Activated naive CD4-positive, alpha-beta T cell treated with anti-CD3 and anti-CD28 coated beads for 36 hours (primary cell): ENCODE measurements at places on chromosomes 12 and 14. TPM values are rescaled to one million over a fixed set of nuclear protein-coding genes. Genes with fewer than 3 reads are reported as not detected.

DNA sequence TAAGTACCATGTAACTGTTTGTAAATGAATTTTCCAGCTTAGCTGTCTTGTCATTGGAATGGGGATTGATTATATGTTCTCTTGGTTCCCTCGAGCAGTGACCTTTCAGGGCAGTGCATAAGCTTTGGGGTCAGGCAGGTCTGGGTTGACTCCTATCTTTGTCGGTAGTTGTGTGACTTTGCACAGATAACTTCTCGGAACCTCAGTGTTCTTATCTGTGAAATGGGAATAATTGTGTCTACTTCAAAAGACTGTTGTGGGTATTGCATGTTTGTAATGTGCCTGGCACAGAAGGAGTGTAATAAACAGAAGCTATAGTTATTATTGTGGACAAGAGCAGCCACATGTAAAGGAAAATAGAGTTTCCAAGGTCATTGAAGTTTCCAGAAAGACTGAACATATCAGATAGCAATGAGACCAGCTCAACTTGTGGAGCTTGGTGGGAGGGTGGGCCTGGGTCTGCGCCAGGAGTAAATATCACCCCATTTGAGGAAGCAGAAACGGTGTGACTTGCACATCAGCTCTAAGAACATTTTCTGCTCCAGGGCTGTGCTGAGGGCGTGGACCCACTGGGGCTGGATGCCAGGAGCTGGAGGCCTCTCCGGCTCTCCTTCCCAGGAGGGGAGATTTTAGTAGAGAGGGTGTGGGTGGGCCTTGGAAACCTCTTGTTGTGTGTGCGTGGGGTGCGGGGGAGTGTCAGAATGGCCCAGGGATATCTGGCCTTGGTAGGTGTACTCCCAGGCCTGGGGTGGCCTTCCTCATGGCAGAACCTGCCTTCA, 19.7 kb downstream of the FOS start:
- no peak for DNase-seq

DNA sequence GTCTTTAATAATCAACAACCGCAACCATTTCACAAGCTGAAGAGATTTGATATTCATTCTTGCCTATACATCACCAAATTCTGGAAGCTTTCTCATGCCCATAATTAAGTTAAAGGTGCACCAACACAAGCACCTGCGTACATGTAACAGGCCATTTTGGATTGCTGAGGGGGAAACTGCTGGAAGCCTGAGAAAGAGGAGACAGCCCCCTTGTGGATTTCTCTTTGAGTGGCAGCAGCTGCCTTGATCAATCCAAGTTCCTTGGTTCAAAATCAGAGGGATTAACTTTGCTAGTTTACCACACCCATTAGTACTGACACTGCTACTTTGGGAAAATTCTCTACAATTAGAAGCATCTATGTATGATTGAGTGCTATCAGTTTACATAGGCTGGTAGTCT, 321.1 kb downstream of the NOVA1 start:
- DNase-seq, result no peak

- DNase-seq, result no peak
Observed at GRCh38 chr12:114473717-114474116, 67.8 kb upstream of the TBX5 start.

DNA sequence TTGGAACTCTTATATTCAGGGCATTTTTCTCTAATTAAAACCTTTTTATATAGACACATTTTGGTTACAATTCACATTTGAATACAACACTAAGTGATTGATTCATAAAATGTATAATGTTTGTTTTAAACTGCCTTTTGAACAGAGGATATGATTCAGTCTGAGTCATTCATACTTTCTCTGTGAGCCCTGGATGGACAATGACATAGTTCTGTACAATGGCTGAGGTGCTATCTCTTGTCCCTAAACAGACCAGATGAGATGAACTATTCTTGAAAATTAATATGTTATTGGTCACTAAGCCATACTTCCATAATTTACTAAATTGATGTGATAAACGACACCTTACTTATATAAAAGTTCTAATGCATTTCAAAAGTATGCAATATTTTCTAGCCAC, 199.7 kb upstream of the ATXN7L3B start:
- DNase-seq, result no peak

DNA sequence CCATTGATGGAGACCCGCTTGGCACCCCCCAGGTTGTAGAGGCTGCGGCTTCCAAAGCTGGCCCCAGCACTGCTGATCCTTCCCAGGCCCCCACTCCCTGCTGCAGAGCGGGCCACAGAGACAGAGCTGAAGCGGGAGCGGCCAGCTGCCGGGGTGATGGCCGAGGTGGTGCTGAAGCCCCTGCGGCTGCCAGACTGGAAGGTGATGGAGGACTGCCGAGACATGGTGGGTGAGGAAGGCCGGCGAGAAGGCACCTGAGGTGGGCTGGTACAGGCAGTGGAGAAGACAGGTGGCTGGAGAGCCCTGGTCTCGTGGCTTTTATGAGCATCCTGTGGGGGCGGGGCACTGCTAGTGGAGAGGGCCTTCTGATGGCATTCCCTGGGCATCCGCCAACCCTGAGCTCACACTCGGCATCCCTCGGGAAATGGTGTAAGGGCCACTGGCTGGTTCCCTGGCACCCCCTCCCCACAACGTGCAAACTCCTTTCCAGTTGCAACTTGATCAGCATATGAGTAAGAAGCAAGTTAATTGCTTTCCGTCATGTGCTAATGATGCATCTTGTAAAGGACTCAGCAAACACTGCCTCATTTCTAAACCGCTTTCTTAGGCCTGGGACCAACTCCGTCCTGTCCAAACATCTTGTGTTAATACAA, at the start of gene KRT75:
KRT75 (minus strand) TSS at position 291 of the 653 bp plus-strand sequence; CDS start at position 224, 67 bp downstream.
- DNase-seq, result no peak

DNA sequence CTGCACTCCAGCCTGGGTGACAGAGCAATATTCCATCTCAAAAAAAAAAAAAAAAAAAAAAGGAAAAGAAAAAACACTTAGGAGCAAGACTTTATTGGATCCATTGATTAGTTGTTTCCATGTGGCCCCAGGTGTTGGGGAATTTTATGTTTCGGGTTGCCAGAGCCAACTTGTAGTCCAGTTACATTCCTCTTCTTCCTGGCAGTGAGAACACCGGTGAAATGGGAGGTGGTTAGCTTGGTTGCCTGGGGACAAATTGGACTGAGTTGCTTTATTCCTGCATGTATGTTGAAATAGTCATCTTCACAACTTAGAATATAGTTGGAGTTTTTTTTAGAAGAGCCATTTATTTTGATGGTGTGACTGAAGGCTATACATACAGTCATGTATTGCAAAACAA, 12.6 kb downstream of the RCOR1 start:
- no peak for DNase-seq

DNA sequence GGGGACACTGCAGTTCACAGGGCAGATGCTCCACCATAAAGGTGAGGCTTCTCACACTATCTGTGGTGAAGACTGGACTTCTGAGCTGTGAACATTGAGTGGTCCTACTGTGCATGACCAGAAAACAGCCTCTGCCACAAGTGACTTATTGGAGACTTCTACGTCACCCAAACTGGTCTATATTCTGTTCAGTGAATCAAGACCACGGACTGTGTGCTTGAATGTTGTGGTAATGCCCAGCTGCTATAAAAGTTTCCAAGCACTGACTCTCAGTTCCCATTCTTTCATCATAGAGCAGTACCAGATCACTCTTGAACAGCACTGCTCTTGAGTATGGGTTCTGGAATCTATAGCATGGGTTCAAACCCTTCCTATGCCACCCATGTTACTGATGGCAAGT, 4.8 kb upstream of the PLEK2 start:
- DNase-seq, result no peak

DNA sequence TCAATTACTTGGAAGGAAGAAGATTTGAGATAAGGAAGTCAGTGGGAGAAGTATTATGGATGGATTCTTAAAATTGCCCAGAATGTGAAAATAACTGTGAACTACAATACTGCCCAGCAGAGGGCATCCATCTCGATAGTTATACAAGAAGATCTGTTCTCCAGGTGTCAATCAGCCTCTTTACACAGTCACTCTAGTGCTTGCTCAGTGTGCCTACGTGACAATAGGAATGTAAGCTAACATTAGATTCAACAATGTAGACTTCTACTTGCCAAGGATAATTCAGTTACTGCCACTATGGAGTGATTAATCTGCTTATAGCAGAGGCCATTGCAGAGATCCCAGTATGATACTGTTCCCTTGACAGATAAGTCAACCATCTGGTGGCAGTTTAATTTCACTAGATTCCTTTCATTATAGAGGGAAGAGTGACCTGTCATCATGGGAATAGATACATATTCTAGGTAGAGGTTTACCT, 10.6 kb upstream of the MAP4K5 start:
- DNase-seq, result peak; percentile 54

DNA sequence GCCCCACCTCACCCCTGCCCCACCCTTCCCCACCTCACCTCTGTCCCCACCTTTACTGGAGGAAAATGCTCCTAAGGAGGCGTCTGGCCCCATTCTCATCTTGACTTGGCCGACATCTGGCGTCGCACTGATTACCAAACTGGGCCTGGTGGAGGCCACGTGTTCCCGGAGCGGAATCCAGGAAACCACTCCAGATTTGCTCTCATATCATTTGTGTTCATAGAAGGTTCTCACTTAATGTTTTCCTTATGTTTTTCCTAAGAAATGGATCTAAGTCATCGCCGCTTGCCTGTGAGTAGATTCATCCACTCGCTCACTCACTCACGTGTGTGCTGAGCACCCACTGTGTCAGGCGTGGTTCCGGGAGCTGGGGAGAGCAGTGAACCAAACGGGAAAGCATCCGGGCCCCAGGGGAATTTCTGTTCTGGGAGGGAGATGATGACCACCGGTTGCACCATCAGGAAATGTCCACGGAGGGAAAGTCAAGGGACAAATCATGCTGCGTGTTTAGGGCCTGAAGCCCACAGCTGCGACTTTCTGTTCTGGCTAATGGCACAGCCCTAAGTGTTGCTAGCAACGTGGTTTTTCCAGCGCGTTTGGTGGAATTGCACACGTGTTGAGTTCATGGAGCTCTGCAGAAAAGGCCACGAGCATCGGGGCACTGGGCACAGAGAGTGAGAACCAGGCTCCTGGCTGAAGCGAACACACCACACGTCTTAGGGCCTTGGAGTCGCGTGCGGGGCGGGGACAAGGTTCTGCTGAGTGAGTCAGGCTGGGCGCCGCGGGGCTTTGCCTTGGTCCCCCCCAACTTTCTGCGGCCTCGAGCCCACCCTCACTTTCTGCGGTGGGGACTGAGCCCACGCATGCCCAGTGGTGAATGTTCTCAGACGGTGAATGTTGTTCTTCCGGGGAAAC, 57.7 kb downstream of the ADGRD1 start:
- no peak for DNase-seq

- DNase-seq, result peak; percentile 24
Observed at GRCh38 chr12:4320497-4320852, 538 bp upstream of the TIGAR start.

DNA sequence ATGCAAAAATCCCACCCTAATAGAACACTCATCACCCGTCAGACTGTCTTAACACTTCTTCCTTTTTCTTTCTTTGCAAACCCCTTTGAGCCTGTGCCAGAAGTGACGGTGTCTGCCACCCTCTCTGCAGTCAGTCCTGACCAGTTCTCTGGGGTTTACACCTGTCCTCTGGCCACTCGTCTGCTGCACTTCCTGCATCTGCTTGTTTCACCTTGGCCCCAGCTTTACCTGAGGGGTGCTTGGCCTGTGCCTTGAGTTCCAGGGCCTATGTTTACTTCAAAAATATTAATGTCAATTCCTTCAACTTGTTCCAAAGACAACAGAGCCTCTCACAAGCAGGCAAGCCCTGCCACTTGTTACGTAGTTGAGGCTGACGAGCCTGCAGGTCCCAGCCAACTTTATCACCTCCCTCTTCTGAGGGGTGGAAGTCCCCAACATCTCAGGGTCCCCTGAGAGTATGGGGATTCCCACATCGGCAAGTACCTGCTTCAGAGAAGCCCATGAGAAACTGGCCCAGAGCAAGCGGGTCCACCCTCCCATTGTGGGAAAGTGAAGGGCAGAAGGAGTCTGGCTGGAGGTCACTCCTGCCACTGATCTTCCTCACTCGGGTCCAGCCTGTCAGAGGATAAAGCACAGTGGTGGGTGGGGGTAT, 205.4 kb downstream of the DAD1 start:
- DNase-seq, result no peak

DNA sequence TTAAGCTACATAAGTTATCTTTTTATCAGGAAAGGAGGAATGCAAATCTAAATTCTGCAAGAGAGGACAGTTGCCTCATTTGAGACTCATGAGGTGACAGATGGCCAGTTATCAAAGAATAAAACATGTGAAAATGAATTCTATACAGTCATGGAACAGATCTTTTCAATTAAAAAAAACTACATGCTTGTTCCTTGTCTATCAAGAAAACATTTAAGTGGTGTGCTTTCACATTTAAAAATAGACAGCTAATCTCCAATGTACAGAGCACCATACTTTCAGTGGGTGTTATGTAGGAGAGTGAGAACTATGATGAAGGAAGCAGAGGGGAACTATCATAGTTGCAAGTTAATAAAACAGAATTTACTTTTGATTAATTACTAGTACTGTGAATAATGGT, 76.7 kb upstream of the TTC7B start:
- DNase-seq, result no peak

DNA sequence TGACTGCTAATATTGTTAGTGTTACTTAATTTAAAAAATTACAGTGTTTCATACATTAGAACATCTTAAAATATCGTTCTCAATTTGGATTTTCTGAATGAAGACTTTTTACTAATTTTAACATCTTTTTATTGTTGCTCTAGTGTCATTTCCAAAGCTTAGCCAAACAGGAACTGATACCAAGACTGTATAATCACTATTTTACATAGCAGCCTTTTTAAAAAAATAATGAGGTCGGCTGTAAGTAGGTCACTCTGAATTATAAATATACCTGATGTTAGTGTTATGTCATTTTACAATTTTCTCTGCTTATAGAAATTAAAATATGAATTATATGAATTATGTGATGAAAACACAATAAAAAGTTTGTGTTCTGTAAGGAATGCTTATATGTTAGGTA, 321.5 kb downstream of the TMEM117 start:
- no peak for DNase-seq

- DNase-seq, result no peak
Observed at GRCh38 chr12:58211211-58211610, 269.8 kb downstream of the ATP23 start.

- DNase-seq, result no peak
Observed at GRCh38 chr14:67636361-67636919, 16.7 kb downstream of the ARG2 start.

Gene DAD1
- 219 TPM for total RNA-seq

Gene EID3
- total RNA-seq, result 3.4 TPM

Gene MYH7
- total RNA-seq, result not detected

Gene RAD51B
- 47.6 TPM for total RNA-seq

Gene PTHLH
- total RNA-seq, result not detected

Gene DYRK2
- total RNA-seq, result 29.3 TPM

Gene DENR
- total RNA-seq, result 52.4 TPM

Gene PARPBP
- total RNA-seq, result 29.5 TPM

Gene PIK3C2G
- total RNA-seq, result not detected
